ENCODE measurements at places on chromosomes 3 and 15.

GRCh38 chr15:96716075-96716474, 385.6 kb downstream of the NR2F2 start:
- no peak for DNase-seq

DNA sequence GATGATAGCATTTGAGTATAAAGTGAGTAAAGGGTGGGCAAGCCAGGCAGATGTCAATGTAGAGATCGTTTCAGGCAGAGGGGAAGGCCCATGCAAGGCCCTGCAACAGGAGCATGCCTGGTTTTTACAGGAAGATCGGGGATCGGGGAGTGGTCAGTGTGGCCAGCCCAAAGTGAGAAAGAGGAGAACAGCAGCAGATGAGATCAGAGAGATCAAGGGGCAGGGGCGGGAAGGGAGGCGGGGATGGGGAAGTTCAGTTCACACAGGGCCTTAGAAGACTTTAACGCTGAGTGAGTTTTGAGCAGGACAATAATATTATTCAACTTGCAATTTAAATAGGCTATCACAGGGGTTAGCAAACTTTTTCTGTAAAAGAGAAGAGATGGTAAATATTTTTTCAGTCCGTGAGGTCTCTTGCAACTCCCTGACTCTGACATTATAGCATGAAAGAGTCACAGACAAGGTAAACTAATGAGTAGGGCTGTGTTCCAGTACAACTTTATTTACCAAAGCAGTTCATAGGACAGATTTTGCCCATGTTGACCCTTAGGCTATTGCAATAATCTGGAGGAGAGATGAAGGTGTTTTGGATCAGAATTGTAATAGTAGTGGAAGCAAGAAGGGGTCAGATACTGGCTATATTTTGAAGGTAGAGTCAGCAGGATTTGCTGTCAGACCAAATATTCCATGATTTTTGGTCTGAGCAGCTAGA, 12.4 kb upstream of the CD47 start:
- DNase-seq: no peak

- DNase-seq: no peak
Observed at GRCh38 chr3:4421121-4421520, 45.9 kb downstream of the SUMF1 start.

DNA sequence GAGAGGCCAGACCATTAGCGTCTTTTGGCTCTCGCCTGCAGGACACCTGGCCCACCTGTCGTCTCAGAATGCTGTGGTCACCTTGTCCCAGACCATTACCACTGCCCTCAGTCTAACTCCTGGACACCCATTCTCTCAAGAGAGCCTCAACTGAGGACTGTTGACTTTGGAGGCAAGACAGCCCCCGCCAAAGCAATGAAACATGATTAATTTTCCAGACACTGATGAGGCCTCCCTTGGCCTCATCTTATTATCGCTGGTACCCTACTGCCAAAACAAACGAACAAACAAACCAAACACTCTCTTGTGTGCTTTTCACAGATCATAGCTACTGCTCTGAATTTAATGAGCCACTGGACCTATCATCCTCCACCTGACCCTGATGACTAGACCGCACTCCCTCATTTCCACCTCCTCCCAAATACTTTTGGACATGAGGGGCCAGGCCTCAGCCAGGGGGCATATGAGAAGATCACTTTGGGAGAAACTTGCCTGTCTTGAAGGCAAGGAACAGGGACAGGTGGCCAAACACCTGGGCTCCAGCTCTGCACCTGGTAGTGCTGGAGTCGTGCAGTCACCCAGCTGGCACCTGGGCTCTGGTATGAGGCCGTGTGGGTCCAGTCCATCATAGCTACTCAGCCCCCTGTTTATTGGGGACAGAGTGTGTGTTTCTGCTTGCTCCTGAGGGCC, 27.6 kb downstream of the ALS2CL start:
- no peak for DNase-seq

DNA sequence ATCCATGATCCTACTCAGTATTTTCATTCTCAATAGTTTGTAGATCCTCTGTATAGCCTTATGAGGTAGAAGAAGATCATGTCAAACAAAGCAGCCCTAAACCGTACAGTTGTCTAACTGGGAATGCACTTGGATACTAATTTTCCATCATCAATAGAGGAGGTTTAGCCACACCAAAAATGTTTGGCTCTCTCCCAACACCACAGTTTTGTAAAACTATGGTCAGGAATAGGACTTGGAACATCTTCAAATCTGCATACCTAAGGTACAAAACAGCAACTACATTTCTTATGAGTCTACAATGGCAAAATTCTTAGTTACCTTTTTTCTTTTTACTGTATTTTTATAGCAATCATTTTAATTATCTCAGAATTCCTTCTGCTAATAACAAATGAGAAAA, 1001.6 kb downstream of the ROBO2 start:
- DNase-seq: no peak

DNA sequence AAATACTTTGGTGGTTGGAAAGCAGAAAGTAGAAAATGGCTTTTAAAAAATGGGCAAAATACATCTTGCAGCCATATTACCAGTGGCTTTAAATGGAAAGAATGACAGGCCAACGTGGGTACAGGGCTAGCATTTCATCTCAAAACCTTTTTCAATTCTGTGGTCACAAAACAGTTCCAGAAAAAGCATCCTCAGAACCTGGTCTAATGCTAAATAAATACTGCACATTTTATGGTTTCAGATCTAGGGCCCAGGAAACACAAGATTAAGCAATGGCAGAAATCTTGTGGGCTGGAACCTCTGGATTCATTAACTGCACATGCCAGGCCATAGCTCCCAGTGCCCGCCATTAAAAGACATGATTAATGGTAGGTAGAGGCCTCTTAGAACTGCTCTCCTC, 470.2 kb upstream of the RASGRP1 start:
- DNase-seq: no peak

GRCh38 chr3:27712136-27713077, 9.7 kb downstream of the EOMES start:
- peak; percentile 73 for DNase-seq

- DNase-seq: no peak
Observed at GRCh38 chr15:89746386-89746780, 4.7 kb downstream of the MESP1 start.

DNA sequence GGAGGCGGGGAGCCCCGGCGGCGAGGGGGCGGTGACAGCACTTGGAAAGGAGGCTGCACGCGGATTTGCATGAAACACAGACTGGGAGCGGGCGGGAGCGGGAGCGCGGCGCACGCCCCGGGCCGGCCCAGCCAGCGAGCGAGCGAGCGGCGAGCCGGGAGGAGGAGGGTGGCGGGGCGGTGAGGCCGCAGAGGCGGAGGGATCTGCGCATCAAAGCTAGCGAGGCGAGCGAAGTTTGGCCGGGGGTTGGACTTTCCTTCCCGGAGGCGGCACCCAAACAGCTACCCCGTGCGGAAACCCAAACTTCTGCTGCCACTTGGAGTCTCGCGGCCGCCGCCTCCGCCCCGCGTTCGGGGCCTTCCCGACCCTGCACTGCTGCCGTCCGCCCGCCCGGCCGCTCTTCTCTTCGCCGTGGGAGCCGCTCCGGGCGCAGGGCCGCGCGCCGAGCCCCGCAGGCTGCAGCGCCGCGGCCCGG, at the start of gene SMAD3:
Gene SMAD3 (plus strand): TSS at position 72 of the 475 bp plus-strand sequence. CDS start 553 bp downstream, outside the sequence.
- DNase-seq: peak; percentile 12

DNA sequence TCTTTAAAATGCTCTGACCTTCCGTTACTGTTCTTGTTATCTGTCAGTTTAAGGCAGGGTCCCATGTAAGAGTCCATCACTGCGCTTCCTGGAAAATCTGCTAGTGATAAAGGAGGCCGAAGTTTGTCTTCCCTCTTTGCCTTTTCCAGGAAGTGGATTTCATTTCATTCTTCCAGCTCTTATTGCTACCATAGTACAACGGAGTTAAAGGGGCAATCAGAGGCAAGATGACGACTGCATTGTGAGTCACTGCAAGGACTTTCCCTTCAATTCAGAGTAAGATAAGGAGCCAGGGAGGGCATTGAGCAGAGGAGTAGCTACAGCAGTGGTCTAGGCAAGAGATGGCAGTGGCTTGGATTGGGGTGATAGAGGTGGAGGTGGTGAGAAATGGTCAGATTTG, 17.2 kb upstream of the DET1 start:
- DNase-seq: no peak

- no peak for DNase-seq
Observed at GRCh38 chr3:69328963-69329302, 57.0 kb downstream of the FRMD4B start.

DNA sequence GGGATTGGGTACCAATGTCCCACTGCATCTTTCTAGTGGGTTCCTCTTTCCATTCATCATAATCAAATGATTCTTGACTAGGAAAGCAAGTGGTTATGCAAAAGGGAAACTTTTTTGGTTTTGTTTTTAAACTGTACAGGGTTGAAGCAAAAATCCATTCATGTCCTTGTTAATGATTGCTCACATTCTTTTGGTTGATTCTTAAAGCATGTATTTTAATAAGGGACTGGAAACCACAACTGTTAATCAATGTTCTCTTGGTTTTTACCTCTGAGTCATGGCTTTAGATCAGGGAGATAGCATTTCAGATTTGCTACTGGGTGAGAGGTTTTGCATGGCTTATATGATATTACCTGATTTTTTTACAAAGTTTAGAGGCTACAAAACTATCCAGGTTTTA, 371.7 kb upstream of the RGMA start:
- no peak for DNase-seq

DNA sequence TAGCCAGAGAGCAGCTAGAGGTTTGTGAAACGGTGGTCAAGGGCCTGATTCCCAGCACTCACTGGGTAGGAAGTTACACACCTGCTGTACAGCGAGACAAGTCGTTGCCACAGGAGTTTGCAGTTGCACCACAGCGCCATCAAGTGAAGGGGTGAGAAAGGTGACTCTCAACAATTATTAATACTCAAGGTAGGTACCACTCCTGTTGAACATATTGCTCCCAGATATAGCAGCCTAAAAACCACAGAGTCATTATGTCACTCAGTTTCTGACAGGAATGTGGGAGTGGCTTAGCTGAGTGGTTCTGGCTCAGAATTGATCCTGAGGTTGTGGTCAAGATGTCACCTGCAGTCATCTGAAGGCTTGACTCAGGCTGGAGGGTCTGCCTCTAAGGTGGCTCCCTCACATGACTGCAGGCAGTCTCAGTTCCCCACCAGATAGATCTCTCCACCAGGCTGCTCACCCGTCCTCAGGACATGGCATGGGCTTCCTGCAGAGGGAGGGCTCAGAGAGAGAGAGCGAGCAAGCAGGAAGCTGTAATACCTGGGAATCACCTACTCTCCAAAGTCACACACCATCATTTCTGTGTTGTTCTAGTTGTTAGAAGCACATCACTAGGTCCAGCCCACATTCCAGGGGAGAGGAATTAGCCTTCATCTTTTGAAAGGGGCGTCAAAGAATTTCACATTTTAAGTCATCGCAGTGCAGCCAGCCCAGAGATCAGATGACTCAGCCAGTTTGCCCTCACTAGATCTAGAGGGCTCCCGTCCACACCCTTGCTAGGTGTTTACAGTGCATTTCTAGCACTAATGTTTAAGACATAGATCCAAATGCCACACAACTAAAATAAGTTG, 17.0 kb upstream of the ANO10 start:
- DNase-seq: no peak

DNA sequence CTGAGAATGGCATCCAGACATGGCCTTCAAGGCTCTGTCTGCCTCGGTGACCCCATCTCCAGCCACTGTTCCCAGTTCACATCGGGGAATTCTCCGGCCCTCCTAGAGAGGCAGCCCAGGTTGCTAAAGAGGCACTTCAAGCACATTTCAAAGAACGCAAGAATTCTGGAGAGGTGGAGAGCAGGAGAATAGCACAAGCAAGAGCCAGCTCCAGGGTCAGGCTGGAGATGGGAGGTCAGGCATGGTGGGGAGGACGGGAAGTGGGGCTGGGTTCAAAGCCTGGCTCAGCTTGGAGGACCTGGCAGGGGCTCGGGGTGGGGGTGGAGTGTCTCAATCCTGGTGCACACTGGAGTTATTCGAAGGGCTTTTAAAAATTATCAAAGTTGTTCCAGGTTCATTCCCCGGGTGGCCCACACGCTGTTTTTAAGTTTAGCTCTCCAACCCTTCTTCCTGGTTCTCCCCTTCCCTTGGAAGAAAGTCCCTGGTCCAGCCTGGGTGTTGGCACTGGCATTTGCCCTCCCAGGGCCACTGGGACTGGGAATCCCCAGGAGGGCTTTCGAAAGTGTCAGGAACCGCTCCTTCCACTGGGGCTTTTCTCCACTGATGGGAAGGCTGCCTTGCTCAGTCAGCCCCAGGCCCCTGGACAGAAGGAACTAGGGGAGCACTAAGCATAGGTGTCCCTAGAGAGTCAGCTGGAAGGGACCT, 35.8 kb downstream of the ZNF710 start:
- no peak for DNase-seq

DNA sequence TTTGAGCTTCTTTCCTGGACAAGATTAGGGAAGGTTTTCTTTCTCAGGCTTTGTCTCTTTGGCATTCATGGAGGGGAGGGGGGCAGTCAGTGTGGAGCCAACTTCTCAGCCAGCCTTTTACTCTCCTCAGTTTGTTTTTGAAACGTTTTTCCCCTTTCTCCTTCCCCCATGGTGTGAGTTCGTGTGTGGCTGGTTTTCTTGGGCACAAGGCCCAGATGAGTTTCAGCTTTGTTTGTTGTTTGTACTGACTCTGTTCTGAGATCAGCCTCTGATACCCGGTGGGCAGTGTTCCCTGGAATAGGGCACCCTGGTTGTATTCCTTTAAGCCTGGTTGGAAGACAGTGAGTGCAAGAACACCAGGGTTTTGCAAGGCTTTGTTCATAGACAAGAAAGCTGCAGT, 168.2 kb upstream of the RARB start:
- no peak for DNase-seq

DNA sequence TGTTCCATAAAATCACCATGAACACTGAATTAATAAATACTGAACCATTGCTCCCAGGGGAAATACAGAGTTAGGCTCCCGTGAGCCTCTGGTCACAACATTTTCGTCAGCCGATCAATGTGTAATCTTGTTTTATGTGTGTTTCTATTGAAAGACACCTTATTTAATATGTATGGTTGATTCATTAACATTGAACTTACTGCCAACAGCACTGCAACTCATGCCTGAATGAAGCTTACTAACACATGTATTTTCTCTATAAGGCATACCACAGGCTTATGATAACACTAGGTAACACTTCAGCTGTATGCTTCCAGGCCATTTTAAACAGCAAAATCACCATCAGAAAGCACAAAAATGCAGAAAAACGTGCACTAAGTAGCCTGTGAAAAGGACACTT, 9.1 kb upstream of the REC114 start:
- no peak for DNase-seq

GRCh38 chr15:40106203-40107161, 2.2 kb downstream of the BMF start:
- DNase-seq: no peak

DNA sequence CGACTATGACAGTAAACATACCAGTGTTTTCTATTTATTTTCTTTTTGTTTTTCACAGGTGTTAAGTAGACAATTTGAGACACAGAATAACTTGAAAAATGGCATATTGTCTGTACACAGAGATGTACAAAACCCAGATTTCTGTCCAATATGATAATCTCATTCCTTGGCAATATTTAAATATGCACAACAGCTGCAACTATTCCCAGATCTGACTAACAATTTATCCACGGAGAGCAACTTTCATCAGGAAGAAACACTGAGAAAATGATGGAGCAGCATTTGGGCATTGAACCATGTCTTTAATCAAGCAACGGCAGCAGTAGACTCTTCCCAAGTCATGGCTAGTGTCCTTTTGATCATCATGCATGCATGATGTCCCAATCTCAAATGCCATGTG, 452.6 kb downstream of the ZPLD1 start:
- no peak for DNase-seq

- no peak for DNase-seq
Observed at GRCh38 chr3:72323773-72324172, 524.5 kb downstream of the SHQ1 start.

GRCh38 chr3:9211155-9211950, 38.1 kb downstream of the SRGAP3 start:
- DNase-seq: no peak
